ENCODE measurements at places on chromosomes 16 and 17. TPM values are rescaled to one million over a fixed set of nuclear protein-coding genes. Genes with fewer than 3 reads are reported as not detected.

DNA sequence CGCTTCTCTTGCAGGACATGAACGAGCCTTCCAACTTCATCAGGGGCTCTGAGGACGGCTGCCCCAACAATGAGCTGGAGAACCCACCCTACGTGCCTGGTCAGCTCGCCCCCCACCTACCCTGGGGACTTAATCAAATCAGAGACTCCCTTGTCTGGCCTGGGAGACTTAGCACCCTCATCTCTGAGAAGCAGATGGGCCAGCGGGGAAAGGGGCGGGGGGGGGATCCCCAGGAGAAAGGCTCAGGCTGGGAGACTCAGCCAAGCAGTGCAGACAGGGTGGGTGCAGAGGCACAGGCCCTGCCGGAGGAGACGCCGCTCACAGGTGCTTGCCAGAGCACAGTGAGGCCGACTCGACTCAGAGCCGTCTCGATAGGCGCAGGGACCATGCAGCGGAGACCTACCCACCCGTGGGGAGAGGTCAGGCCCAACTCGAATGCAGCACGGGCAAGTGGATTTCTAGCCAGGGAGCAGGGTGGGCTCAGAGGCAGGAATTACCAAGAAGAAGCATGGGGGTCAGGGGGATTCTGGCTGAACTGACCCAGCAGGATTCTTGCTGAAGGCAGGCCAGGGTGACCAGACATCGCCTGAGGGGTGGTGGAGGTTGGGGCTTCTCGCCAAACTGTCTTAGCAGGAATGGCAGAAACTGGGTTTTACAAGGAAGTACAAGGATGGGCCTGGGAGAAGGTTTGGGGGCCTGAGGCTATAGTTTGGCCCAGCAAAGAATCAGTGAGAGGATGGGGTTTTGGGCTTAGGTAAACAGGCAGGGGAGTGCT is 9.7 kb downstream of the GAA start:
- no peak for DNase-seq

- no peak for DNase-seq
These were observed 1.7 kb upstream of the CBX4 start for GRCh38 chr17:79840989-79841286.

GRCh38 chr16:3980253-3981111 is 100.0 kb upstream of the CREBBP start:
- no peak for DNase-seq

- DNase-seq, result no peak
These were observed 207.1 kb upstream of the ZFHX3 start for GRCh38 chr16:73255031-73255430.

- no peak for DNase-seq
These were observed 252.4 kb downstream of the NTN1 start for GRCh38 chr17:9273428-9274391.

- DNase-seq, result no peak
These were observed 99.7 kb upstream of the RBL2 start for GRCh38 chr16:53334581-53334980.

GRCh38 chr17:64496348-64496785 is 487 bp downstream of the POLG2 start:
- no peak for DNase-seq

DNA sequence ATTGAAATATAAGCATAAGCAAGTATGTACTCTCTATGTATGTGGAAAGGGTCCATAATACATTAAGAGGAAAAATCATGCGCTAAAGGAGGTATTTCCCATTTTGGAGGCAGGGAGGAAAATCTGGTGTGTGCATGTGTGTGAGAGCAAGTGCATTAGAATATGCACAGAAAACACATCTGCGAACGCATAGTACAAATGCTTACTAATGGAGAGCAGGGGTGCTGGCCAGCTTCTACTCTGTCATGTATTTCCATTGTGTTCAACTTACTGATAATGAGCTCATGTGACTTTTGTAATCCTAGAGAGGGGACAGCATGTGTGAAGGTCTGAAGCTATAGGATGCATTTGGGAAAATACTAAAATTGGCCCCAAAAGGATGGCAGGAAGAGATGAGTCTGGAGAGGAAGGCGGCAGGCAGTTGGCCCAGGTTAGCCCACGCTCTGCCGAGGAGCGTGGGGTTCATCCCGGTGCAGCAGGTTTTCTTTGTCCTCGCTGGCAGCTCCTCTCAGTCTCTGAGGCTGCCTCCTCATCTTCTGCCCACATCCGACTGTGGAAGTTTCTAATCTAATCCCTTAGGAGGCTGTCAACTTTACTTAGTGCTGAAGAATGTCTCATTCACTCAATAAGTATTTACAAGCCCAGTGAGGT is 17.8 kb upstream of the KSR1 start:
- no peak for DNase-seq

GRCh38 chr16:84207879-84208278 is 16.9 kb downstream of the ADAD2 start:
- no peak for DNase-seq

- DNase-seq, result no peak
These were observed 10.4 kb downstream of the CANT1 start for GRCh38 chr17:78999056-78999768.

DNA sequence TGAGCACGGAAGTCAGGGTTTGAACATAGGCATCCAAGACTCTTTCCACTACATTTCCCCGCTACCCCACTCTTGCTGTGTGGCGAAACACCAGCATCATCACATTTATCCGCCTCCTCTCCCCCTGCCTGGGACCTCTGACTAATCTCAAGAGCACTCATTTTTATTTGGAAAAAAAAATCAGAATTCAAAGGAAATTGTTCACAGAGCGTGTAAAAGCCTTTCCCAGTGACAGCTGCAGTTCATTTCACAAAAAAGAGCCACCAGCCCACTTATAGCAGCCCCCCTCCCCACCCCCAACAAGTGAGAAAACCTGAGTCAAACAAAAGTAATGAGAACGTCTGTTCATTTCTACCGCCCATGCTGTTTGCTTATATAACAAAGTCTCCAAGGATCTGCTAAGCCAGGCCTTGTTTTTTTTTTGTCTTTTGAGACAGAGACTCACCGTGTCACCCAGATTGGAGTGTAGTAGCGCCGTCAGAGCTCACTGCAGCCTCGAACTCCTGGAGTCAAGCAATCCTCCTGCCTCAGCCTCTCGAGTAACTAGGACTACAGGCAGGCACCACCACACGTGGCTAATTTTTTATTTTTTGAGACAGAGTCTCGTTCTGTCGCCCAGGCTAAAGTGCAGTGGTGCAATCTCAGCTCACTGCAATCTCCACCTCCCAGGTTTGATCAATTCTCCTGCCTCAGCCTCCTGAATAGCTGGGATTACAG is 48.3 kb upstream of the HAPSTR1 start:
- DNase-seq, result no peak

DNA sequence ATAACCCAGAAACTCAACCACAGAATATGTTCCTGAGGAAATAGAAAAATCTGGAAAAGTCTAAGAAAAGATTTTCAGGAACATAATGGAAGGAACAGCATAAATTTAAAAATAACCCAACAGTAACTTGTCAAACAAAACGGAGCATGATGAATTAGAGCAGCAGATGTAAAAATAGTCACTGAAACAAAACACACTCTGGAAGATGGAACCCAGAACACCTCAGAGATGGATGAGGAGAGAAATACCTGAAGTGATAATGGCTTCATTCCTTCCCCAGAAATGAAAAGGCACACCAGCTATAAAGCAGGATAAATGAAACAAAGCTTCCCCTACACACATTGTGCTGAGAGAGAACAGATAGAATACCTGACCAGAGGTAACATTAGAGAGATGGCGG is 6.3 kb downstream of the TK1 start:
- DNase-seq, result no peak

Gene OR3A3
- not detected for total RNA-seq

Gene KRTAP4-1
- total RNA-seq, result not detected

Gene ARMC5
- 24.0 TPM for total RNA-seq

Gene RRAD
- 0.67 TPM for total RNA-seq

Gene HBQ1
- not detected for total RNA-seq

Gene PLD6
- total RNA-seq, result 3.3 TPM

Gene SLC38A8
- total RNA-seq, result not detected

Gene CCL2
- total RNA-seq, result not detected
